ENCODE measurements at places on chromosomes 5 and 9. TPM values are rescaled to one million over a fixed set of nuclear protein-coding genes. Genes with fewer than 3 reads are reported as not detected.

- no peak for DNase-seq
Observed at GRCh38 chr9:81137976-81138568, 551.3 kb downstream of the TLE1 start.

DNA sequence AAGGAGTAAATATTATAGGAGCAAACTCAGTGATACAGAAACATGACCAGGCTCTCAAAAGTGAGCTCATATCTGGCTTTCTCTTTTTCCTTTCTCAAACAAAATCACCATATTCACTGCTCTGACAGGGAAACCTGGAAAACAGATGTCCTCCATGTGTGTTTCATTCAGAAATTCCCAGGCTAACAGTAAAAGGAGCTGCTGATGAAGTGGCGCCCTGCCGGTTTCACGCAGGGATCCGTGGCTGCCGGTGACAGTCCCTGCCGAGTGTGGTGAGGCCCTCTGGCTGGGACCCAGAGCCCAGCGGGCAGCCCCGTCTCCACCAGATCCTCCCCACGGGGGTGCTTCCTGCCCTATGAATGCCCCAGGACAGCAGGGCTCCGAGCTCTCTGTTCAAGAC, 208.1 kb downstream of the GNA14 start:
- DNase-seq = no peak

DNA sequence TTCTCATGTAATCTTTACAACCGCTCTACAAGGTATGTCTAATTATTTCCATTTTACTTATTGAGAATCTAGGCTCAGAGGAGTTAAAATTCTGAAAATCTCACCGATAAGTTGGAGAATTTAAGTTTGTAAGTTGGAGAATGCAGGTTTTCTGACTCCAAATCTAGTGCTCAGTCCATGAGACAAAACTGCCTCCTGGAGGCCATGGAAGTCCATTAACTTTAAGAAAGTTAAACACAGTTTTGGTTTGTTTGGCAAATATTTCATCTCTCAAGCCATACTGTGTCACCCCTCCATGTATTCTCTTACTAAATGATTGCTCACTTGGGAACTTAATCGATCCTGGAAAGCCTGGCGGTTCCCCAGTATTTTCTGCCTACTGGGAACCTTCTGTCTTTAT, 52.6 kb downstream of the INIP start:
- DNase-seq = no peak

DNA sequence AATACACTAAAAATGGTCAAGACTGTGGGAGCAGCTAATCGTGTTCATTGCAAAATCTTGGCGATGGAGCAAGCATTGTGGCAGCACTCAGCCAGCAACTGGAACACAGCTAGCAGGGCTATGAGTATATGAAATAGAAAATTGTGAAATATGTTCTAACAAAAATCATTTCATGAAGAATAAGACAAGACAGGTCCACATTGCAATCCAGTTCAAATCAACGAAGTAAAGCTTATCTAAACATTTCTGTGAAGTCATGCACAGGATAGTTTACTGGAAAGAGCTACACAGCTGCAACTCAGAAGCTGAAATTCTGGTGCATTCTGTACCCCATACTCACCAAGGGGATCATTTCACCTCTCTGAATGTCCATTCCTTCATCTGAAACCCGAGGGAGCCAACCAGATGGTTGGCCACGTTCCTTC, 5.3 kb upstream of the NFIL3 start:
- no peak for DNase-seq

Gene FOXI1
- not detected for total RNA-seq

Gene ACSL6
- total RNA-seq = not detected

GRCh38 chr9:36791222-36791950, 218.7 kb downstream of the MELK start:
- no peak for DNase-seq

DNA sequence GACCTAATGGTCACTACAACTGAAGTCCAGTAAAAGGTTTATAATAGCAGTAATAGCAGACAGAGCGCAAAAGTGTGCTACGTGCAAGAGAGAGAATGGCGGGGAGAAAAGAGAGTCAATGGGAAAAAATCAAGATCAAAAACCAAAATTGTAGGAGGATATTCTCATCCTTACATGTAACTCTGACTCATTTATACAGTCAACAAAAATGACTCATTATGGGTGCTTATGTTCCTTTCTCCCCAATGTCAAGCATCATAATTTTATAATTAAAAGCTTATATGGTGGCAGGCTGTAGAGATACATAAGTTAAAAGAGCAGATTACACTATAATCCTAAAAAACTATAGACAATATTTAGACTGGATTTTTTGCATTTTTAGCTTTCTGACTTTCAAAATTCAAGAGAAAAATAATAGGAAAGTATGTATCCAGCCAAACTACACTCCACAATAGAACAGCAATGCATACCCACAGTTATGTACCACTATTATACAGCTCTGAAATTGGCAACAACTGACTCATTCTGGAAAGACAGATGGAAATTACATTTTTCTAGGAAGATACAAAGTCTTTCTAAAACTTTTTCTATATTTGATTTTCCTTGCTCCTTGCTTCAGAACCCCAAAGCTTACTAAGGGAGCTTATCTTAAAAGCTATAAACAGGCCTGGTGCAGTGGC, 78.4 kb downstream of the PLPP1 start:
- no peak for DNase-seq

GRCh38 chr5:6083311-6083978, 294.9 kb downstream of the MED10 start:
- DNase-seq = no peak

GRCh38 chr9:95131023-95131943, 186.2 kb downstream of the FANCC start:
- peak; percentile 13 for DNase-seq

GRCh38 chr9:84950879-84951811, 281.6 kb downstream of the NTRK2 start:
- DNase-seq = no peak

GRCh38 chr5:159135896-159136531, 36.3 kb upstream of the EBF1 start:
- no peak for DNase-seq

DNA sequence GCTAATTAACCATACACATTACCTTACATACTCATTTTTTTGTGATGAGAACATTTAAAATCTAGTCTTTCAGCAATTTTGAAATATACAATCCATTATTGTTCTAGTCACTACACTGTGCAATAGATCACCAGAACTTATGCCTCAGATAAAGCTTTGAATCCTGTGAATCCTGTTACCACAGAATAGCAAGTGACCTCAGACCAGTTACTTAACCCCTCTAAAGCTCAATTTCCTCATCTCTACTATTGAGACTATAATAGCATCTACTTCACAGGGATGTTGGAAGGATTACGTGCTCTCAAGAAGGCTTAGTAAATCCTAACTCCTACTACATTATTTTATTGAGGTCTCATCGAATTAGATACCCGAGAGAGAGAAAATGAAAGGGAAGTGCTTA, 60.2 kb upstream of the PIP5K1B start:
- no peak for DNase-seq

DNA sequence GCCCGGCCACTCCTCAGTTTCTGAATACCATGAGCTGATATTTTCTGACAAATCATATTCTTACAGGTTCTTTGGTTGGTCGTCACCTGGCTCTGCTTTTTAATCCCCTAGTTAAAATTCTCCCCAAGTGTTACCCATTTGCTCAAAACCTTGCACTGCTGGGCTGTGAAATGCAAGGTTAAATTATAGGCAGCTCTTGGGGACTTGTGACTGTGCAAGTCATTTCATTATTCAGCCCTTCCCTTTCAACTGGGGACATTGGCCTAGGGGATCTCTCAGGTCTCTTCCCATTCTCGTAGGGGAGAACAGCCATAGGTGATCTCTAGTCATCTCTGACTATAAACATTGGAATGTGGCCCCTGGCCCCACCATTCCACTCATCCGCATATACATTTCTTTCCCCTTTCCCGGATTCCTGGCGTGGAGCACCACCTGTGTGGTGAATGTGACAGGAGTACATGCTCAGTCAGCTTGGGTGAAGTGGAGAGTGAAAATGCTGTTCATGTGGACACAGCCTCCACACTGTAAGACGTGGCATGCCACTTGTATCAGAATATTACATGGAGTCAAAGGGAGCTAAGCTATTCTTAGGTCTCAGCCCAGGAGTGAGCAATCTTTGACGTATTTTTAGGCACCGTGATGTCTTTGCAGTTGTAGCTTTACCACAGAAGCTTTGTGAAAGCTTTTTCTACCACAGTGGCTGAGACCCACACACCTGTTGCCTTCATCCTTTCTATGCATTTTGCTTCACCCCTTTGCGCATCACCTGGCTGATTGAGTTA, 386.7 kb downstream of the KDM4C start:
- DNase-seq = no peak

GRCh38 chr9:127835991-127836516, 18.4 kb downstream of the ENG start:
- no peak for DNase-seq

- DNase-seq = peak; percentile 33
Observed at GRCh38 chr9:130240410-130241197, 25.0 kb upstream of the HMCN2 start.

Gene SPINK4
- total RNA-seq = not detected

Gene ADAMTS16
- not detected for total RNA-seq

Gene OR1L4
- total RNA-seq = not detected

DNA sequence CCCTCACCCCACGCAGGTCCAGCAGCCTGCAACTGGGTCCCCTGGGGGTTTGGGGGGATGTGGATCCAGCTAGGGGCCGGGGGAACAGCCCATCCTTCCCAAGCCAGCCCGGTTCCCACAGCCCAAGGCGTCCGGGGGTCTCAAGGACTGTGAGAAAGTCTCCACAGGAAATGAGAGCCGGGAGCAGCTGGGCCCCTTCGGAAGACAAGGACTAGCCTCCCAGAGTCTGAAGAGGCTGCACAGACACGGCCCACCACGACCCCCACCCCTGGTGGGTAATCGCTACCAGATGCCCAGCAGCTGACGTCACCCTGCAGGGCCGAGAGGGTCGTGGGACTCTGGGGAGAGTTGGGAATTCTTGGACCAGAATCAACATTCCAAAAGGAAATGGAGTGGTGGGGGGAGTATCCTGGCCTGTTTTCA, 10.5 kb downstream of the SH2D3C start:
- DNase-seq = peak; percentile 67

Gene SPATA31E1
- total RNA-seq = not detected

- DNase-seq = no peak
Observed at GRCh38 chr5:59685191-59685530, 208.4 kb downstream of the PDE4D start.

All from pulmonary artery endothelial cell (primary cell).